ENCODE measurements at places on chromosomes 1 and 21. TPM values are rescaled to one million over a fixed set of nuclear protein-coding genes. Genes with fewer than 3 reads are reported as not detected.
A peak's percentile ranks its signal among the peaks of the same experiment; 100 is the strongest.

DNA sequence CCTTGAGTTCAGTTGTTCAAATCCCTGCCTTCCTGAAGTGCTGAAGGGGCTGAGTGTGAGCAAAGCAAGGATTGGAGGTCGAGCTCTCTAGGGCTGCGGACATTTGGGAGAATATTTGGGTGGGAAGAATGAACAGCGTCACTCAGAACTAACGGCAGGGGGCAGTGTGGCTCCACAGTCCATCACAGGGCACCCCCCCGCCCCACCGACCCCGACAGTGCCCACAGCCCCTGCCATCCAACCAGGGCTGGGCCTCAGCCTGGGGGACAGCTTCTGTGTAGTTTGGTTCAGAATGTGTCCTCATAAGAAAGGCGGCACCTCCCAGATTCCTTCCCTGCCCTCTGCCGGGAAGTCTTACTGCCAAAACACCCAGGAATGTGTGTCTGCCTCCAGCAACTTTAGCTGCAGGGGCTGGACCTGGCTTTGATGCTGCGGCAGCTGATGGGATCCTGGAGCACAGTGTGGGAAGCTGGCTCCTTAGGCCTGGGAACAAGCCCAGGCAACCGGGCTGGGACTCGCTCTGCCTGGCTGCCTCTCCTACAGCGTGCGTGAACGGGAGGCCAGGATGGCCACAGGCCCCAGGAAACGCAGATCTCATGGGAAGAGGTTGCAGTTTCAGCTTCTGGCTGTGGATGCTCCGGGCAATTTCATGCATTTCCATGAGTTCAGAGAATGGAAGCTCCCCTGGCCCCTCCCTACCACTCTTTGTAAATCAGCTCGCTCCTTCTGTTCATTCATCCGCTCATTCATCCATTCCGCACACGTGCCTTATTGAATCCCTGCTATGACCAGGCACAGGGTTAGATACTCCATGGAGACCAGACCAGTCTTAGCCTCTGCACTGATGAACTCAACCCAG, 104.9 kb upstream of the TMPRSS2 start:
- H3K27me3 ChIP-seq, result no peaks in the 10 kb centered on the region
- no peaks in the 10 kb centered on the region for H3K36me3 ChIP-seq
- H3K27ac ChIP-seq, result peak overlapping the region; percentile 97
- no peak for DNase-seq
- H3K4me3 ChIP-seq, result peak overlapping the region; percentile 20

GRCh38 chr1:168974611-168975010, 131.9 kb upstream of the ATP1B1 start:
- no peak for DNase-seq
- H3K27ac ChIP-seq, result no peak overlapping the region
- no peaks in the 10 kb centered on the region for H3K27me3 ChIP-seq
- H3K4me3 ChIP-seq, result no peak overlapping the region
- no peaks in the 10 kb centered on the region for H3K4me1 ChIP-seq

- no peaks in the 10 kb centered on the region for H3K27me3 ChIP-seq
- H3K4me3 ChIP-seq, result no peak overlapping the region
- H3K4me1 ChIP-seq, result peaks cover 14% of the 10 kb centered on the region
- no peaks in the 10 kb centered on the region for H3K36me3 ChIP-seq
- no peak for DNase-seq
Measured at GRCh38 chr1:202061055-202061454, 50.7 kb downstream of the ELF3 start.

DNA sequence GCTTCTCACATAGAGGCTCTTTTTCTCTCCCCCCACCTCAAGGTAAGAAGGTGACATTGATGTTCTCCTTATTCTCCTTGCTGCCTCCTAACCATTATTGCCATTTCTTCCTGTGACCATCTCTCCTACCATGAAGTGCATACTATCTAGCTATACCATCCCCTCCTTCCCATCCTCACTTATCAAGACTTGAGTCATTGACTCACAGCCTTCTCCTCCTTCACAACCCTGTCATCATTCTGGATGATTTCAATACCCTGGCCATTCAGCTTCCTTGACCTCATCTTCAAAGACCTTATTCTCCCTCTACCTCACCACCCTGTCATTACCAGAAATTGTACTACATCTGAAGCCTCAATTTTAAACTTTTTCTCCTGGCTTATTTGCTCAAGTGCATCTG, 10.9 kb upstream of the HIPK1 start:
- no peak for DNase-seq
- no peaks in the 10 kb centered on the region for H3K4me1 ChIP-seq

DNA sequence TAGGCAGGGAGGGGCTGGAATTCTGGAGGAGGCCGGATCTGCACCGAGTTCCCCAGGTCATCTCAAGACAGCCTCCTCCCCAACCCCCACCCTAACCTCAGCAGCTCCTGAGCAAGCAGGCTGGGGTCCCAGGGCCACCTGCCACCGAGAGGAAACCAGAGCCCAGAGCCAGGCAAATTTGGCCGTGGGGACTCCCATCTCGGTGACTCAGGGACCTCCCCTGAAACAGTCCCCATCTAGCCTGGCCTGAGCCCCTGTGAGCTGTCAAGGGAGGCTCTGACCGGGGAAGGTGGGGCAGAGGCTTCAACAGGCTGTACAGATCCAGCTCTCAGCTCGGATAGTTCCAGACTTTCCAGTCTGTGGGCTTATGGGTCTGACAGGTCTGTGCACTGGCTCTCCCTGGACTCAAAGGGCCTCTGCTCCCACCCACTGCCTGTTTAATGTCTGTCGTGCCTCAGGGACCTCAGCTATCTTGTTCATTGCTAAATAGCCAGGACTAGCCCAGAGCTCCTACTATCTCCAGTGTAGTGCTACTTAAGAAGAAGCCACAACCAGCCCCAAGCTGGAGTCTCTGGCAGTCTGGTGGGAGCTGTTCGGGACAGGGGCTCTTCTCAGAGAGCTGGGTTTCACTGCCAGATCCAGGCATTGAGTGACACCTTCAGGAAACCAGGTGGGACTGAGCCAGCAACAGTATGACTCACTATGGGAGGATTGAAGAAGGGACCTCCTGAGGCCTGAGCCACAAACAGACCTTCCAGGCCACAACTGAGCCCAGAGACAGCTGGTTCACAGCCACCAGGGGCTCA, 25.6 kb downstream of the MATN1 start:
- no peak overlapping the region for H3K27ac ChIP-seq
- H3K4me1 ChIP-seq, result no peaks in the 10 kb centered on the region
- H3K4me3 ChIP-seq, result no peak overlapping the region
- DNase-seq, result no peak

DNA sequence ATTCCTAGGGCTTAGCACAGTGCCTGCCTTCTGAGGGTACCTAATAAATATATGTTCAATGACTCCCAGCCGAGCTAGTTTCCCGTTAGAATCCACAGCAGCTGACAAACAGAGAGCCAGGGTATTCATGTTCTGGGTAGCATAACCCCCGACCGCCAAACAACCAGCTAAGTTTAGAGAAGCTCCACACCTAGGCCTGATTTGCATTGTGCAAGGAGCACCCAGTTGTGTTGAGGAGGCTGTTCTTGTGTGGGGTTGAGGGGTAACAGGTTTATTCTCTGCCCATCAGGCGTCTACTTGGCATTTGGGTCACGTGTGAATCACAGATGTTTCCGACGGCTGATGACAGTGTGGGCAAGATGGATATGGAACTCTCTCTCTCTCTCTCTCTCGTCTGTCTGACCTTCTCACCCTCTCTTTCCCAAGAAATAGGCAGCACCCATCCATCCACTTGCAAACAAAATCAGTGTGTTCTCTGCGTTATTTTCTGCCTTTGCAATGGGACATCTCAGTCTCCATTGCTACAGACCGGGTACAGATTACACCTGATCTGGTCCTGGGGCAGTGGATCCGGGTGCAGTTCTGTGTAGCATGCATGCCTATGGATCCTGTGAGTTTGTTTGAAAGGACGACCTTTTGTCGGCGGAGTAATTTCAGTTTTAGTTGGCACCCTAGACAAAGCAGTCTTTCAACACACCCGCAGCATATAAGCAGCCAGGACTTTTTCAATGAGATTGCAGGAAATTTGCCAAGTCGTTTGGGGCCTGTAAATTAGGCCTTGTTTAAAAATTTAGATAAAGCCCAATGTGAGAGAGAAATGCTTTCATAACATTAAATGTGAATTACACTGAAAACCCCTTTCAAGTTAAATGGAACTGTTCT, 29.4 kb downstream of the KAZN start:
- no peak overlapping the region for H3K27ac ChIP-seq
- no peaks in the 10 kb centered on the region for H3K36me3 ChIP-seq
- H3K27me3 ChIP-seq, result 0 out of 2 replicates have a peak, but pooled peaks cover 3% of the 10 kb centered on the region
- H3K4me1 ChIP-seq, result no peaks in the 10 kb centered on the region
- no peak for DNase-seq
- H3K4me3 ChIP-seq, result no peak overlapping the region

GRCh38 chr1:9406111-9406510, 113.4 kb downstream of the SPSB1 start:
- peak overlapping the region; percentile 36 for H3K27ac ChIP-seq
- no peaks in the 10 kb centered on the region for H3K27me3 ChIP-seq
- H3K4me3 ChIP-seq, result no peak overlapping the region
- no peak for DNase-seq

DNA sequence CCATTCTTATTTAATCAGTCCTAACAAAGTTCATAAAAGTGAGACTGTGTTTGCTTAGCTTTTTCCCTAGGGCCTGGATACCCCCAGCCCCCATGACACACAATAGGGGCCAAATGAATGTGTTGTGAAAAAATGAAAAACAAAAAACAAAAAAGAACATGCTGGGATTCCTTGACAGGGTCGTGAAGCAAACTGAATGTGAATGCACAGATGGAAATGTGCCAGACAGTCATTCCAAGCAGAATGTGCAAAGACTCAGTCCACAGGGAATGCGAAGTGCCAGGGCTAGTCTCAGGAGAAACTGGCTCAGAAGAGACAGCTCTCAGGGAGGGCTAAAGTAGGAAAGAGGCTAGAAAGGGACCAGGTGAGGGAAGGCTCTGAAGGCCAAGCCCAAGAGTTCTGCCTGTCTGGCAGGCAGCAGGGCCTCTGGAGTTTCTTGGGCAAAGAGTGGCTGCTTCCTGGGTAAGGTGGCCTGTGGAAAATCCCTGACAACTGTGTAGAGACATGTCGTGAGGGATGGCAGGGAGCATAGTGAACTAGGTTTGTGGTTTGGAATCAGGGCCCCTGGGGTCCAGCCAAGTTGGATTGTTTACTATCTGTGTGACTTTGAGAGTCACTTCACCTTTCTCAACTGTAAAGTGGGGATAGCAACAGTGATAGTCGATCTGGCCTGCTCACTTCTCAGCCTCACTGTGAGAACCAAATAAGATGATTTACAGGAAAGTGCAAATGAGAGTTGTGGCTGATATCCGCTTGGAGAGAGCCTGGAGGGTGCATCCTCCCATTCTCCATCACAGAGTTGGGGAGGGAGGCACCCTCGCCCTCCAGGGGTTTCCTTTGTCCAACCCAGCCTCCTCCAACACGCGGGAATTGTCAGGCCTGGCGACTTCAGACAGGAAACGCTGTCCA, 1.2 kb upstream of the ADAM15 start:
- no peaks in the 10 kb centered on the region for H3K27me3 ChIP-seq
- H3K36me3 ChIP-seq, result peaks cover 2% of the 10 kb centered on the region
- peak overlapping the region; percentile 77 for H3K27ac ChIP-seq
- DNase-seq, result no peak
- H3K4me3 ChIP-seq, result peak overlapping the region; percentile 69
- peaks cover 14% of the 10 kb centered on the region for H3K4me1 ChIP-seq

DNA sequence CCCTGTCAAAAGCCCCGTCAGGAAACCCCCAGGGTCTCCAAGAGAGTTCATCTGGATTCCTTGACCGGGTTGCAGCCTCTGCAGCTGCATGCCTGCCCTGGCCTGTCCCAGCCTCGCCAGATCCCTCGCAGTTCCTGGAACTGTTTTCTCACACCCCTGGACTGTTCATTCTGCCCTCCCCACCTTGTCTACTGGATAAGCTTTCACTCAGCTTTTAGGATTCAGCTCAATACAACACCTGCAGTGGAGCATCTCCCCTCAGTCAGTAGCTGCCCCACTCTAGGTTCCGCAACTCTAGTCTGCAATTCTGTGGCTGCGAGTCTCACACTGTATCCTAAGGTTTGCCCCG, 67.2 kb downstream of the FAM163A start:
- 0 out of 2 replicates have a peak, but pooled peaks cover 2% of the 10 kb centered on the region for H3K27me3 ChIP-seq
- DNase-seq, result no peak
- H3K4me1 ChIP-seq, result peaks cover 5% of the 10 kb centered on the region

DNA sequence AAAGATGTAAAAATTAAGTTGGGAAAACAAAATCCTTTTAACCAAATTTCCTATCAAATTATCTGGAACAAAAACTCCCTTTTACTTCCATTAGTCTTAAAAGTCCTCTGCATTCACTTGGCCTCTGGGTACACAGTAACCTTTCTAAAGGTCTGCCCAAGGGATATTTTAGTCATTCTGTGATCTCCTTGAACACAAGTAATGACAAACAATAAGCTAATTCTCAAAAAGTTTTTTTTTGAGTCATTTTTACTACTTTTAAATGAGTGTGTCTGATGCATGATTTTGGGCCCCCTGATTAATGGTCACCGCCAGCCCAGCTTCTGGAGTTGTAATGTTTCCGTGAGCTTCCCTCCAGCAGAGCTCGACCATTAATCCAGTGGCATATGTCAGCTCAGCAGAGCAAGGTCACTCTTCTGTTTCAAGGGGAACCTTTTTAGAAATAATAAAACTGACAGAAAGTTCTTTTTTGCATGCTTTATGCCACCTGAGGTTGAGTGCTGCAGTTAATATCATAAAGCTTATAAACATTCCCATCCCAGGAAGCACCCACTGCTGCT, 14.3 kb downstream of the SAMSN1 start:
- H3K4me3 ChIP-seq, result no peak overlapping the region
- no peak for DNase-seq
- H3K4me1 ChIP-seq, result no peaks in the 10 kb centered on the region
- H3K27me3 ChIP-seq, result no peaks in the 10 kb centered on the region
- no peak overlapping the region for H3K27ac ChIP-seq

GRCh38 chr1:179788259-179788658, 45.2 kb downstream of the FAM163A start:
- H3K27me3 ChIP-seq, result peaks cover 8% of the 10 kb centered on the region
- H3K27ac ChIP-seq, result no peak overlapping the region
- H3K4me3 ChIP-seq, result no peak overlapping the region
- H3K4me1 ChIP-seq, result no peaks in the 10 kb centered on the region

- H3K4me3 ChIP-seq, result no peak overlapping the region
- H3K27ac ChIP-seq, result no peak overlapping the region
- no peaks in the 10 kb centered on the region for H3K36me3 ChIP-seq
- DNase-seq, result no peak
- H3K27me3 ChIP-seq, result no peaks in the 10 kb centered on the region
Measured at GRCh38 chr1:47934243-47934805, 62.9 kb downstream of the TRABD2B start.

AMY1B gene
- not detected for total RNA-seq

SPRR2B gene
- not detected for total RNA-seq

RHOU gene
- total RNA-seq, result 9.2 TPM

HS2ST1 gene
- total RNA-seq, result 81.0 TPM
